ENCODE measurements at places on chromosomes 6 and 20.

DNA sequence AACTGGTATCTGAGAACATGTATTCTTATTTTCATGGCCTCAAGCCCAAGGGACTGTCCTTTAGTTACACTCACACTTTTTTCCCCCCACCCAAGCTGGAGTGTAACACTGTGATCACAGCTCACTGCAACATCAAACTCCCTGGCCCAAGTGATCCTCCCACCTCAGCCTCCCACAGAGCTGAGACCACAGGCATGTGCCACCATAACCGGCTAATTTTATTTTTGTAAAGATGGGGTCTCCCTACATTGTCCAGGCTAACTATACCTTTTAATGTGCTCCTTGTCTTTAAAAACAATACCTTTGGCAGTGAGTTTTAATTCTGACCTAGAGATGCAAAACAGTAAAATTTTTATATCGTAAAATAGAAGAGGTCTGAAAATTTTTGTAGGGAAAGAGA lies 48.2 kb upstream of the FAM83C start:
- DNase-seq, result no peak

DNA sequence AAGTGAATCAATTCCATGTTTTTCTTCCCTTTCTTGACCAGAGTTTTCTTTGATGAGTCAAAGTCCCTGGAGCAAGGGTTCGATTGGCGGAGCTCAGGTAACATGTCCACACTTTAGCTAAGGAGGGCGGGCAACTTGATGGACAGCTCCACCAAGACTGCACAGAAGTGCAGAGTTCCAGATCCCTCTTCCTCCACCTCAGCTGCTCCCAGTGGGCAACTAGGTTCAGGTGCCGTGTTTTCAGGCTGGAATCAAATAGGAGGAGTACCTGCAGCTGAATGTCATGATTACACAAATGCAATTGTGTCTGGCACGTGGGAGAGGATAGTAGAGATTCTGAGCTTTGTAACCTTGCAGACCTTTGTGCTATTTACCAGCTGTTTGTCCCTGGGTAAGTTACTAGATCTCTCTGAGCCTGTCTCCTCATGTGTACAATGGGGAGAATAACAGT lies 1.9 kb upstream of the ELMO2 start:
- no peak for DNase-seq

DNA sequence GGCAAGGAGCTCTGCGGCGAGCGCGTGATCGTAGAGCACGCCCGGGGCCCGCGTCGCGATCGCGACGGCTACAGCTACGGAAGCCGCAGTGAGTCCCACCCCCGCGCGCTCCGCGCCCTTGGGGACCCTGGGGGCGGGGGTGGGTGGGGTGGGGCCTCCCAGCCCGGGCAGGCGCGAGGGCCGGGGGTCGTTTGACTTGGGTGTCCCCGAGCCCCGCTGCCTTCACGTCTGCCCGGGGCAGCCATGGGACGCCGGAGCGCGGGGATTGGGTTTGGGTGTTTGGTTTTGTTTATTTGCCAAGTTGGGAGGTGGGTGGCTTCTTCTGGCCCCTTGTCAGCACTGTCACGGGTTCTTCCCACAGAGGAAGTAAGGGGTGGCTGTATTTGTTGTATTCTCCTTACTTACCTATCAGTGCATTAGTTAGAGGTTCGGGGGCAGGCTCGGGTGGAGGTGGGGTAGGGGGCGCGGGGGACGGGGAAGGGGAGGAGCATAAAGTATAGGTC lies 777 bp downstream of the SRSF6 start:
- no peak for DNase-seq

DNA sequence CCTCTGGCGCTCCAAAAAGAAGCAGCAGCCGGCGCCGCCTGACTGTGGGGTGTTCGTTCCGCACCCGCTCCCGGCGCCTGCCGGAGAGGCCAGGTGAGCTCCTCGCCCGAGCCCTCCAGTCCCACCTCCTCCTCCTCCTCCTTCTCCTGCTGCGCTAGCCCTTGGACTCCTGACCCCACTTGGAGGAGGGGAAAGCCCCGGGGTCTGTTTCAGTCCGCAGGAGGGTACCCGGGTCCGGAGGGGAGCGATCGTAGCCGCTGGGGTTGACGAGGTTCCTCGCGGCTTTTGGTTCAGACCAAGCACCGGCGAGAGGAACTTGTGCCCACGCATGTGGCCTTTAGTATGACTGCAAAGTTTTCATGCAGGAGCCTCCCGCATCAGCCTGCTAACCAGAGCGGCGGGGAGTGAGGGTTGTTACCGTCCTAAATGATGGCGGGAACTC lies 493 bp downstream of the CRYBG1 start:
- DNase-seq, result peak; percentile 33

- DNase-seq, result no peak
Observed at GRCh38 chr6:8539453-8539852, 104.1 kb upstream of the SLC35B3 start.

DNA sequence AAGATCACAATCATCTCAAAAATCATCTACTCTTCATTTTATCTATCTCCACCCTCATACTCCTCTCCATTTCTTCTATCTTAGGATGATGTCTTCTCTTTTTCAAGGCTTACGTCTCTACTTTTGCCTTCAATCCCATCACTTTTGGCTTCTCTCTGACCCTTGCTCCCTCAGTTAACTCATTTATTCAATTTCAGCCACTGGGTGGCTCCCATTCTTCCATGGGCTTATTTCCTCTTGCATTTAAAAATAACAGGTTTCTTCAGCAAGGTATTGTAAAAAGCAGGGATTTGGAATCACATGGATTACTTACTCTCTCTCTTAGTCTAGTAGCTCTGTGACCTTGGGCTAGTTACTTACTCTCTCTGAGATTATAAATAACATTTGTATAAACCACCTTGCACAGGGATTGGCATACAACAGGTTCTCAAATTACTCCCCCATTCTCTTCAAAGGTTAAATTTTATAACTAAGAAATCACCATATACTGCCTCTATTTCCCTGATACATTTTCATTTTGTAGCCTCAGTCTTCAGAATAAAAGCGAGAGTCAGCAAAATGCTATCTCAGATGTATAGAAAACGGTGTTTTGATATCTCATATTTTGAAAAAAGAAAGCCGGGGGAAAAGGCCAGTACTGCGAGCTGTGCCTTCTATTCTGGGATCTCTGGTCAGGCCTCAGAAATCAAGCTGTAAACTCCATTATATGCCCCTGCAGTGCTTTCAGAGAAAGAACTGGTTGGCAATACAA lies 5.5 kb downstream of the ZSCAN12 start:
- no peak for DNase-seq

DNA sequence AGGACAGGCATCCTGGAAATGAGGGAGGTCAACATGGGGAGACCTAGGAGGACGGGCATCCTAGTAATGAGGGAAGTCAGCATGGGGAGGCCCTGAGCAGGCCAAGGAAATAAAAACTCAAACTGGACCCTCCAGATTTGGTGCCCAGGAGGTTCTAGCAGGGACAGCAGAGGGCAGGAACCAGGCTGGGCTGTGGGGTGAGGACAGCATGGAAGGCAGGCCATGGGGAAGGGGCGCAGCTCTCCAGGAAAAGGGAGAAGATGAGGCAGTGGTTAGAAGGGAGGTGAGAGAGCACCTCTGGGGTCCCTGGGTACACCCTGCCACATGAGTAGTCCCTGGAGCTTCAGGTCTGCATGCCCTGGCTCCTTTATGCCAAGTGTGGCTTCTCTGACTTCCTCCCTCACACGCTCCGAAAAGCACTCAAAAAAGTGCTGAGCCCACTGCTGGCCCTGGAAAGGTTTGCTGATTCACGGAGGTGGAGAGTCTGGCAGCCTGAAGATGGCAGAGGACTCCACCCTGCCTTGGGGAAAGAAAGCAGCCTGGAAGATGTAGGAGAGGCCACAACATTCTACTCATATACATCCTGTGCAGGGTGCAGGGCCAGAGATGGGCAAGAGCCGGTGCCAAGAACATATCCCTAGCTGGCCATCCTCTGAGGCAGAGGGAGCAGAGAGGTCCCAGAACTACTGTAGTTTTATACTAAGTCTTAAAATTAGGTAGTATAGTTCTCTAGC lies 154.9 kb downstream of the MRPL14 start:
- DNase-seq, result no peak

DNA sequence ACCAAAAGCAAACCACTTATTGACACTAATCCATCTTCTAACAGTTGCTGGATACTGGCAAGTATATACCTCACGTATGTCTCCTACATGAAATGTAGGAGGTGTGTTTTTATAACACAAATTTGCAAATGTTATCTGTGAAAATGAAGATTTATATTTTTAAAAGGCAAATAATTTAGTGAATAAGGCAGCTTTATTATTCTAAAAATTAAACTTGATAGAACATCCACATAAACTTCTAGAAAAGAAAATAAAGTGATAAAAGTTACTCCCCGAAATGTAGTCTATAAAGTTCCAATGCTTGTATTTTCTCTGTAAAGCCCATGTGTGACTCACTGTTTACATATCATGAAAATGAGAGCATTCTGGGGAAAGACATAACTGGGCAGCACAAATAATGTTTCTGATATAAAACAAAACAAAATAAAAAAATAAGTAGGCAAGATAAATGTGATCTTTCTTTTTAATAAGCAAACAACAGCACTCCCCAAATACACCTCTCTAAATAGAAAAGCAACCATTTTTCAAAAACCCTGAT lies 84.4 kb downstream of the MAP7 start:
- DNase-seq, result no peak

- DNase-seq, result no peak
Observed at GRCh38 chr6:117512056-117512828, 29.8 kb downstream of the DCBLD1 start.

DNA sequence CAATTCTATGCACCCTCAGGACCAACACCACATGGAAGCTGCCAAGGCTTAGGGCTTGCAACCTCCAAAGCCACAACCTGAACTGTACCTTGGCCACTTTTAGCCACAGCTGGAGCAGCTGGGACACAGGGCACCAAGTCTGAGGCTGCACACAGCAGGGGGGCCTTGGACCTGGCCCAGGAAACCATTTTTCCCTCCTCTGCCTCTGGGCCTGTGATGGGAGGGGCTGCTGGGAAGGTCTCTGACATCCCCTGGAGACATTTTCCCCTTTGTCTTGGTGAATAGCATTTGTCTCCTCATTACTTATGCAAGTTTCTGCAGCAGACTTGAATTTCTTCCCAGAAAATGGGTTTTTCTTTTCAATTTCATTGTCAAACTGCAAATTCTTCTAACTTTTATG lies 13.0 kb downstream of the TPBG start:
- no peak for DNase-seq

DNA sequence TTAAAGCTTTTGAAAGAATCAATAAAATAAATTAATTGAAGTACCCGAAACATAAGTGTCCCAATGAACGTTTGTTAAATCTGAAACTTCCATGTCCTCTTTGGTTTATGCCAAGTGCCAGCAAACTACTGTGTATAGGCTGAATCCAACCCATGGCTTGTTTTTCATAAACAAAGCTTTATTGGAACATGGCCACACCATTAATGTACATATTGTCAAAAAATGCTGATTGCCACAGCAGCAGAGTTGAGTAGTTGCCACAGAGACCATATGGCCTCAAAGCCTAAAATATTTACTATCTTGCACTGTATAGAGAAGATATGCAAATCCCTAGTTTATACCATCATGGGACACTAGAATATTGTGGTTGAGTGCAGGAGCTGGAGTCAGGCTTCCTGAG lies 406.1 kb downstream of the MAFB start:
- no peak for DNase-seq

DNA sequence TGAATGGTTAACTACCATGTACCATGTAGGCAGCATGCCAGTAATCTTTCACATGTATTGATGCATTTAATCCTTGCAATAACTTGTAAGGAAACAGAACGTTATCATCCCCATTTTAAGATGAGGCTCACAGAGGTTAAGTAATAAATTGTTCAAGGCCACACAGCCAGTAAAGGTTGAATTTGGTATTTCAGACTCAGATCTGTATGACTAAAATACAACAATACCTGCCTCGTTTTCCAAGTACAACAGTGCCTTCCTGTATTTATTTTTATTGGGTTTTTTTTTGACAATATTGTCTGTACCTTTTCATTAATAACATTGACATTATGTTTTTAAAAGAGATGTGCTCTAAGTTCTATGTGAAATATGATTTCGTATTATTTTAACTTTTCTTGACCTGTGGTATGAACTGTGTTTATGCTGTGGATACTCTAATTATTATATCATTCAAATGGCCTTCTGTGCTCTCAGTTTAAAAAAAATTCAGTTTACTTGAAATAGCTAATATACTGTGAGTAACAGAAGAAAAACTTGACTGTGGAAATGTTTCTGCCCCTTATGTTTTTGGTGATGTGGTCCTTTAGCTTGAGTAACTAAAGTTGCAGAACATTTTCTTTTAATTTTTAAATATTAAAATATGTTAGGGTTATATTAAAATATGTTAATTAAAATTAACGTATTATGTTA lies 39.7 kb downstream of the XRN2 start:
- DNase-seq, result no peak

GRCh38 chr6:91088976-91089375 lies 502.1 kb upstream of the MAP3K7 start:
- no peak for DNase-seq

DNA sequence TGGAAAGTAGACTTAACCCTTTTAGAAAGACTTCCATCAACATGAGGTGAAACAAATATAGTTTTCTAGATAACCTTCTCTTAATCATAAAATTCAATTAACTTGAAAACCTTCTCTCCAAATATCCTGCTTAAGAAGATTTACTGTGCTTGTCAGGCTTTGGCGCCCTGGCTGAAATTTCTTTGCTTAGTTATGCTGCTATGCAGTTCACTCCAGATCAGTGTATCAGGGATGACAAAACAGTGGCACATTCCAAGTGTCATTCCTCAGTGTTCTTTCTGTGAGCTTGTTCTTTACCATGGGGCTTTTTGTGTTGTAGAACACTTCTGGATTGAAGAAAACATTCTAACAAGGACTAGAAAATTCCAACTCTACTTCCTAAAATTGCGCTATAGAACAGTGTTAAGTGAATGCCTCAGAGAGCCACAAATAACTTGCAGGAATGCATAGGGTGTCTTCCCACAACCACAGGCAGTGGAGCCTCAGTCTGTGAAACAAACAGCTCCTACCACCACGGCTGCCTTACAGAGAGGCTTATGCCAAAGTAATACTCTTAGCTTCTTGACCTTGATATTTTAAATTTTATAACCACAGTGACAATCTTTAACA lies 443.6 kb downstream of the CDC5L start:
- no peak for DNase-seq

- DNase-seq, result no peak
Observed at GRCh38 chr6:27617700-27618689, 145.1 kb upstream of the ZNF184 start.

DNA sequence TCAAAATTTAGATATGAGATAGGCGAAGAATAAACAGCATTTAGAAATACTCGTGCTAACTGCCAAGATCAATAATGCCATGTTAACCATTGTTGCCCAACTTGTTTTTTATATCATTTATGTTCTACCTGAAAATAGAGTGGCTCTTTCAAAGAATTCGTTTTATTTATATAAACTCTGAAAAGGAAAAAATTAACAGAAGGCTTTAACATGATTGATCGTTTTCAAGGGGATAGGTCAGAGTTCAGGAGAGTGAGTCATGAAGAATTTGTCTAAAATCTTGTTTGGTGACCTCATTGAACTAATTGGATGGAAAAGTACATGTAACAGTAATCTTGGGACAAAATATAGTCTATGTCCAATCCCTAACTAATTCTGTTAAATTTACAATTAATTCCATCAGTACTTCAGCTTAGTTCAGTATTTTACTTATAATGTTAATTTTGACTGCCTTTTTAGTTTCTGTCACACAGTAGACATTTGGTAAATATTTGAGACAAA lies 11.1 kb upstream of the ELOVL2 start:
- no peak for DNase-seq

Measured in GM12892 (cell line).